Lung (tissue), 17 donors: ENCODE measurements at places on chromosomes 6 and 20. TPM values are rescaled to one million over a fixed set of nuclear protein-coding genes. Genes with fewer than 3 reads are reported as not detected.

The RIPOR2 gene
- 18.5 TPM for total RNA-seq

DNA sequence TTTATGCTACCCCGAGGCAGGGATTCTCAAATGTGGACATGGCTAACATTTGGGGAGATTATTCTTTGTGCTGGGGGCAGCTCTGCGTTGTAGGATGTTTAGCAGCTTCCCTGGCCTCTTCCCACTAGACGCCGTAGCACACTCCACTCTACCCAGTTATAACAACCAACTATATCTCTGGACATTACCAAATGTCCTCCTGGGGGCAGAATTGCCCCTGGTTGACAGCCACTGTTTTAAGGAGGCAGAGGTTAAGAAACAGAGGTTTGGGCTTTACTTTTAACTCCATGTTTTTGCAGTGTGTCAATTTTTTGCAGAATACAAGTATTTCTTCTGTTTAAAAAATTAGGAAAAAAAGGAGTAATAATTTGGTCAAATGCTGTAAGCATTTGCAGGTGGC is 56.2 kb upstream of the BMP6 start:
- peaks cover 5% of the 10 kb centered on the region for H3K4me1 ChIP-seq
- no peak overlapping the region for H3K4me3 ChIP-seq
- DNase-seq, result no peak
- H3K27me3 ChIP-seq, result no peaks in the 10 kb centered on the region

- no peak for DNase-seq
- H3K27me3 ChIP-seq, result no peaks in the 10 kb centered on the region
- no peaks in the 10 kb centered on the region for H3K36me3 ChIP-seq
- H3K4me1 ChIP-seq, result no peaks in the 10 kb centered on the region
- H3K27ac ChIP-seq, result no peak overlapping the region
Measured at GRCh38 chr20:10115021-10115420, 80.2 kb downstream of the ANKEF1 start.

DNA sequence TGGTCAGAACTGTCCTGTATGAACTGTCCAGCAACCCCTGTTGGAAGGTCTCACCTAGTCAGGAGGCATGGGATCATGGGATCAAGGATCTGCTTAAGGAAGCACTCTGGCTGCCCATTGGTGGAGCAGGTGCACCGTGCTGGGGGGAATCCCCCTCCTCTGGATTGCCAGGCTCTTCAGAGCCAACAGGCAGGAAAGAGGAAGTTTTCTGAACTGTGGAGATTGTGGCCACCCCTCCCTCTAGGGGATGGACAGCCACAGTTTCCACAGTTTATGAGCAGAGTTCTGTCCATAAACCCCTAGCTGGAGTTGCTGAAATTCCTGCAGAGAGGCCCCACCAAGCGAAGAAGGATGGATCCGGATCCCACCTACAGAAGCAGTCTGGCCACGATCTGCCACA is 13.0 kb upstream of the HLA-DQB1 start:
- no peaks in the 10 kb centered on the region for H3K36me3 ChIP-seq
- H3K4me1 ChIP-seq, result no peaks in the 10 kb centered on the region
- H3K27ac ChIP-seq, result no peak overlapping the region
- DNase-seq, result no peak
- no peaks in the 10 kb centered on the region for H3K27me3 ChIP-seq

GRCh38 chr6:114058435-114058834 is 87.5 kb upstream of the HDAC2 start:
- H3K36me3 ChIP-seq, result no peaks in the 10 kb centered on the region
- no peak overlapping the region for H3K4me3 ChIP-seq
- H3K4me1 ChIP-seq, result no peaks in the 10 kb centered on the region
- H3K27ac ChIP-seq, result no peak overlapping the region
- DNase-seq, result no peak

DNA sequence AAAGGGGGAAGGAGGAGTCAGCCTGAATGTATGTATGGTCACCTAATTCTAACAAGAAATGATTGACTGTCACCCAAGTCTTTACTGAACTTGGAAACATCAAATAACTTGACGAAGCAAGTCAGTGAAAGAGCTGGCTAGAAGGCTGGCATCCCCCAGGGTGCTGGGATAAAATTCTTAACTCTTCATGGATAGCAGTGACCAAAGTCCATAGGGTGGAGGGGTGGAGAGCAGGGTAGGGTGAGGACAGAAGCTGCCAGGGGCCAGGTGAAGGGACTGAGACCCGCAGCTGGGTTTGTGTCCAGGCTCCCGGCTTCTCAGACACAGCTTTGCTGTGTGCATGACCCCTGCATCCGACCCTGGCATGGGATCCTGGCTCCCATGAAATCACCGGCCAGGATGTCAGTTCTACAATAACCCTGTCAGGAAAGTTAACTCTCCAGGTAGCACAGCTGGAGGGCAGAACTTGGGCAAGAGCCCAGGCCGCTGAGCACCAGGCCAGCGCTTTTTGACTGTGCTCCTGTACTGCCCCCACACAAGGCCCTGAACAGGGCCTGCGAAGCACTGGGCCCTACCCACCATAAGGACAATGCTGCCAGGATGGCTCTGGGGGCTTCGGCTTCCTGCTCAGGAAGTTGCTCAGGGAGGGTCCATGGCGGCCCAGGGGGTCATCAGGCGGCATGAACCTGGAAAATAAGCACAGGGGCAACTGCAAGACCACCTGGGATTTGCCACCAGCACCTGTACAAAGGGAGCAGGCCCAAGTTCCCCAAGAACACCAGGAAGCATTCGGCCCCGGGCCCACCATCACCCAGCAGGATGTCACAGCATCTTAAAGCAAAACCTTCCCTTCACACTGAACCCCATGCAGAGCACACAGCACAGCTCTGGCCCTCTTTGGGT is 32.5 kb downstream of the ZC3H12D start:
- H3K27me3 ChIP-seq, result no peaks in the 10 kb centered on the region
- H3K36me3 ChIP-seq, result no peaks in the 10 kb centered on the region
- no peak for DNase-seq
- no peak overlapping the region for H3K27ac ChIP-seq

- H3K4me1 ChIP-seq, result no peaks in the 10 kb centered on the region
- no peak overlapping the region for H3K4me3 ChIP-seq
- no peak for DNase-seq
Measured at GRCh38 chr20:47326658-47327268, 29.7 kb downstream of the ZMYND8 start.

- H3K4me3 ChIP-seq, result no peak overlapping the region
- no peak for DNase-seq
- no peaks in the 10 kb centered on the region for H3K27me3 ChIP-seq
- no peak overlapping the region for H3K27ac ChIP-seq
- peaks cover 10% of the 10 kb centered on the region for H3K4me1 ChIP-seq
Measured at GRCh38 chr6:42225029-42225339, 7.3 kb upstream of the MRPS10 start.

GRCh38 chr20:18632196-18632789 is 44.4 kb downstream of the DTD1 start:
- peak; percentile 73 for DNase-seq
- no peaks in the 10 kb centered on the region for H3K36me3 ChIP-seq
- no peak overlapping the region for H3K27ac ChIP-seq
- no peak overlapping the region for H3K4me3 ChIP-seq
